ENCODE measurements at places on chromosomes 2 and 18. TPM values are rescaled to one million over a fixed set of nuclear protein-coding genes. Genes with fewer than 3 reads are reported as not detected.

Gene ALLC
- total RNA-seq: under 0.01 TPM

Gene ONECUT2
- under 0.01 TPM for total RNA-seq

Gene PSD4
- 1.4 TPM for total RNA-seq

Gene STPG4
- under 0.01 TPM for total RNA-seq

Gene KCNG2
- total RNA-seq: 0.19 TPM

Gene KCNG3
- not detected for total RNA-seq

Gene CCDC102B
- total RNA-seq: 46.2 TPM

Gene TMEM182
- 4.2 TPM for total RNA-seq

Gene LYPD6B
- total RNA-seq: 0.56 TPM

Gene PRSS56
- not detected for total RNA-seq

Gene TLX2
- total RNA-seq: under 0.01 TPM

Gene IL1B
- total RNA-seq: 229 TPM

Gene MAP3K19
- not detected for total RNA-seq

Gene XDH
- total RNA-seq: 0.38 TPM

Gene COL4A4
- 24.0 TPM for total RNA-seq

Gene MALL
- 6.7 TPM for total RNA-seq

Gene UNC80
- total RNA-seq: not detected

Gene AOX1
- 96.4 TPM for total RNA-seq

Measured in regular cardiac myocyte (primary cell).